Calu3 (cell line): ENCODE measurements at places on chromosomes 4 and X. TPM values are rescaled to one million over a fixed set of nuclear protein-coding genes. Genes with fewer than 3 reads are reported as not detected.

GRCh38 chrX:80663331-80663730 lies 146.3 kb downstream of the BRWD3 start:
- H3K27me3 ChIP-seq, result no peaks in the 10 kb centered on the region
- no peak overlapping the region for H3K27ac ChIP-seq
- H3K36me3 ChIP-seq, result no peaks in the 10 kb centered on the region
- DNase-seq, result no peak
- no peaks in the 10 kb centered on the region for H3K4me1 ChIP-seq

DNA sequence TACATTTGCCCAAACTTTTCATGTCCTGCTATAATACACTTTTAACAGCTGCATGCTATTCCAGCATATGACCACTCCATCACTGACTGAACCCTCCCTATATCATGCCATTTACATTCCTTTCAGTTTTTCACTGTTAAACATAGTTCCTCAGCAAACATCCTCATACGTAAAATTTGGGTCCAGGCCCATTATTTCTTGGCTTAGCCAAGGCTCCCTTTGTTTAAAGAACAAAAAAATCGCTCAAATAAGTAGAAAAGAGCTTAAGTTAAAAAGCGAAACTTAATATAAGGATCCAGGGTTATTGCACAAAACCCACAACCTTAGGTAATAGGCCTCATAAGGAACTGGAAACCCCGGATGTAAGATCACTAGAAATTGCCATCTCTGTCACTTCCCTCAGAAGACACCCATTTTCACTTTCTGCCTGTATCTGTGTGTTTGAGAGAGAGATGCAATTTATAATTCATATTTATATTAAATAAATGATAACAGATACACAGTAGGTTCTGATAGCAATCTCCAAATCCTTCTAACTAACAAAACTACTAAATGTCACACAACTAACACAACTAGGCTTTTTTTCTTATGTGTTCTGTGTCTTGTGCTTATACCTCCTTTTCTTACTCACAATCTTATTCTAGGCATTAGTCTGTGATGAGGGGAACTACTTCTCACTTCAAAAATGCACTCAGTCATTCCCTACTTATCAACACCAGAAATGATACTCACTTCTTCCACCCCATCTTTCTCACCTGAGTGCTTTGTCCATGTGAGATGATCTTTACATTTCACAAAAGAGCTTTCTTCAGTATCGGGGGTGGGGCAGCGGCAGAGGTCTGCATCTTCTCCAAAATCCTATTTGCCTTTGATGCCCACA lies 59.9 kb upstream of the FAM241A start:
- H3K4me1 ChIP-seq, result peaks cover 32% of the 10 kb centered on the region
- no peaks in the 10 kb centered on the region for H3K27me3 ChIP-seq
- no peak for DNase-seq
- no peak overlapping the region for H3K27ac ChIP-seq
- H3K36me3 ChIP-seq, result peaks cover 6% of the 10 kb centered on the region
- H3K4me3 ChIP-seq, result no peak overlapping the region

GRCh38 chrX:154720067-154720466 lies 30.8 kb downstream of the GAB3 start:
- H3K36me3 ChIP-seq, result no peaks in the 10 kb centered on the region
- DNase-seq, result no peak
- no peak overlapping the region for H3K4me3 ChIP-seq
- H3K4me1 ChIP-seq, result peaks cover 8% of the 10 kb centered on the region

- no peak overlapping the region for H3K27ac ChIP-seq
- H3K4me1 ChIP-seq, result no peaks in the 10 kb centered on the region
- no peaks in the 10 kb centered on the region for H3K27me3 ChIP-seq
- H3K36me3 ChIP-seq, result no peaks in the 10 kb centered on the region
- H3K4me3 ChIP-seq, result no peak overlapping the region
- no peak for DNase-seq
These were observed 155.1 kb downstream of the TMA16 start for GRCh38 chr4:163649557-163650091.

GRCh38 chr4:5220028-5220427 lies 168.7 kb downstream of the STK32B start:
- H3K4me3 ChIP-seq, result no peak overlapping the region
- H3K4me1 ChIP-seq, result no peaks in the 10 kb centered on the region
- no peaks in the 10 kb centered on the region for H3K36me3 ChIP-seq
- no peaks in the 10 kb centered on the region for H3K27me3 ChIP-seq
- H3K27ac ChIP-seq, result no peak overlapping the region

DNA sequence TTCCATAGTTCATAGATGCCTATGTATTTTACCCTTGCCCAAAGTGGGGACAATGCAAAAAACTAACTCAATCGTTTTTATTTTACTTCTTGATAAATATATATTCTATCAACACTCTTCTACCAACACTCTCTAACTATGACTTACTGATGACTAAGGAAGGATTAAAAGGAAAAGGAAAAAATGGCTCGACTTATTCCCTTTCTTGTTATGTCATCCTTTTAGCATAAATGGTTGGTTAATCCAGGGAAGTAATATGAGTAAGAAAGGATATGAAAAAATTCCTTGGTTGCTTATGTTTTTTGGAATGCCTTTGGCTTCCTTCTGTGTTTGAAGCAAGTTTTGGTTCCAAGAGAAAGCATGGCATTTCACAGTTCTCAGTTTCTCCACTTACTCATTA lies 1087.1 kb downstream of the C4orf33 start:
- H3K27ac ChIP-seq, result no peak overlapping the region
- no peaks in the 10 kb centered on the region for H3K27me3 ChIP-seq
- H3K4me1 ChIP-seq, result no peaks in the 10 kb centered on the region
- H3K4me3 ChIP-seq, result no peak overlapping the region
- DNase-seq, result no peak

GRCh38 chr4:173432430-173432829 lies 33.5 kb upstream of the SCRG1 start:
- no peaks in the 10 kb centered on the region for H3K4me1 ChIP-seq
- no peak overlapping the region for H3K4me3 ChIP-seq
- DNase-seq, result no peak
- H3K27ac ChIP-seq, result no peak overlapping the region
- H3K27me3 ChIP-seq, result no peaks in the 10 kb centered on the region
- H3K36me3 ChIP-seq, result no peaks in the 10 kb centered on the region

DNA sequence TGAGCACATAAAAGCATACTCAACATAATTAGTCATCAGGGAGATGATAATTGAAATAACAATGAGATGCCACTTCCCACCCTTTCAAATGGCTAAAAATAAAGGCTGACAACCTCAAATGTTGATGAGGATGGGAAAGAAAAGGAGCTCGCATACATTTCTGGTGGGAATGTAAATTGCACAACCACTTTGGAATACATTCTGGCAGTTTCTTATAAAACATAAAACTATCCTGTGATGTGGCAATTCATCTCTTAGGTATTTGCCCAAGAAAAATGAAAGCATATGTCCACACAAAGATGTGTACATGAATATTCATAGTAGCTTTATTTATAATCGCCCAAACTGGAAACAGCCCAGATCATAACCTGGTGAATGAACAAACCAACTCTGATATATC lies 687 bp upstream of the ZNF275 start:
- no peak for DNase-seq
- peak overlapping the region; percentile 68 for H3K4me3 ChIP-seq
- H3K36me3 ChIP-seq, result peaks cover 25% of the 10 kb centered on the region

GRCh38 chr4:81453024-81453423 lies 18.7 kb downstream of the RASGEF1B start:
- H3K27me3 ChIP-seq, result no peaks in the 10 kb centered on the region
- no peak overlapping the region for H3K27ac ChIP-seq
- H3K36me3 ChIP-seq, result peaks cover 20% of the 10 kb centered on the region
- H3K4me3 ChIP-seq, result no peak overlapping the region

DNA sequence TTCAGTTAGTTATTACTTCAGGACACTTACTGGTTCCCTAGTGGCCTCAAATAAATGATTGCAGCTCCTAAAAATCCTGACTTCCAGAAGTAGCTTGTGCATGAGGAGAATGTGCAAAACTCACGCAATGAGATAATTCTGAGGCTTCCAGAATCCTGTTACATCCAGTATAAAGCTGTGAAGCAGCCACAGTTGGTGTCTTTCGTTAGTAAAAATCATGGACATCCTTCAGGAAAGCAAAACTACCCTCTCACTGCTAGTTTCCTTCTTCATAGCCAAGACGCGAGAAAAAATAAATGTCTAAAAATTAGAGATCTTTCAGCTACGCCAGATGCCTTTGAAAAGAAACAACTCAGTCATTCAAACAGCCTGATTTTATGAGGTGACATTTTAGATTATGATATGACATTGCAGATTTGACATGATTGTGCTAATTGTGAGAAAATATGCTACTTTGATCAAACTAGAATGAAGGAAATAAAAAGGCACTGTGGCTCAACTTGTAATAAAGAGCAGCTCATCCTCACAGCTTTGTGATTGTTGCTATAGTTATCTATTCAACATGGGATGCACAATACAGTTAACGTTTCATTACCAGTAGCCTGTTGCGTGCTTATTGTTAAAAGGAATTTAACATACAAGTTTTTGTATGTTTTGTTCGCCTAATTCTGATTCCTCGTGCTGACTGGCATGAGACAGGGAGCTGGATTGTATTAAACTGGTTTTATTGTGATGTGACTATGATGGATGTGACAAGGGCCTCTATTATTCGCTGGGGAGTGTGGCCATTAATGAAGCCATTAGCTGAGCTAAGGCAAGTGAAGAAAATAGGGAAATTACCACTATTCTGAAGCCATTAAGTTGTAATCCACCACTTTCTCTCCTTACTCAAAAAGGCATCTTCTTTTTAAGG lies 40.5 kb downstream of the AFF2 start:
- no peak overlapping the region for H3K4me3 ChIP-seq
- no peak overlapping the region for H3K27ac ChIP-seq
- DNase-seq, result no peak
- no peaks in the 10 kb centered on the region for H3K4me1 ChIP-seq

DNA sequence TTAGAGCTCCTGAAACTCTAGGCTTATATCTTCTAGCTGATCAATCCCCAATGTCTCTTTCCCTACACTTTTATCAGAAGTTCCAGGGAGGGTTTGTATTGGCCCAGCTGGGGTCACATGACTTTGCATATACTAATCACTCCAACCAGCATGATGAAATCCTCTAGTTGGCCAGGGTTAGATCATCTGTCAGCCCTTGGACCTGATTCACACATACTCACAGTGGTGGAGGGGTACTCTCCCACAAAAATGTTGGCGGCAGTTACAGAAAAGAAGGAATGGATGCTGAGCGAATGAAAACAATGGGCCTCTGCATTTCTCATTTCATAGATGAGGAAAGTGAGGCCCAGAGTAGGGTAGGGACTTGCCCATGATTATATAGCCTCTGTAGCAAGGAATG lies 151.1 kb downstream of the PJA1 start:
- no peak overlapping the region for H3K27ac ChIP-seq
- no peaks in the 10 kb centered on the region for H3K27me3 ChIP-seq
- H3K4me3 ChIP-seq, result no peak overlapping the region
- H3K4me1 ChIP-seq, result no peaks in the 10 kb centered on the region

GRCh38 chr4:146450524-146450923 lies 71.2 kb downstream of the SLC10A7 start:
- H3K27ac ChIP-seq, result no peak overlapping the region
- no peak for DNase-seq
- H3K27me3 ChIP-seq, result no peaks in the 10 kb centered on the region

DNA sequence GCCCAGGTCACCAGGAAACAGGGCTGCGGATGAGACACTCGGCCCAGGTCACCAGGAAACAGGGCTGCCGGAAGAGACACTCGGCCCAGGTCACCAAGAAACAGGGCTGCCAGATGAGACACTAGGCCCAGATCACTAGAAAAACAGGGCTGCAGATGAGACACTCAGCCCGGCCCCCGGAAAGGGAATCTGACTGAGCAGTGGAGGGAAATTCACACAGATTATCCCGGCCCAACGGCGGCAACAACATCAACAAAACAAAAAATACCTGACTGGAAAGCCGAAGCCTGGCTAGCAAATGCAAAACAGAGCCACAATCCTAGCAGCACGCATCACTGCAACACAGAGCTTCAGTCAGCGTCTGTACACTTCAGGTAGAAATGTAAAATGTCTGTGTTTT lies 20.7 kb downstream of the AFAP1 start:
- peaks cover 14% of the 10 kb centered on the region for H3K4me1 ChIP-seq
- H3K4me3 ChIP-seq, result no peak overlapping the region
- H3K36me3 ChIP-seq, result peaks cover 8% of the 10 kb centered on the region
- H3K27me3 ChIP-seq, result no peaks in the 10 kb centered on the region
- no peak for DNase-seq

GRCh38 chr4:121934635-121935034 lies 17.2 kb downstream of the TRPC3 start:
- H3K4me1 ChIP-seq, result peaks cover 8% of the 10 kb centered on the region
- no peak for DNase-seq
- no peak overlapping the region for H3K4me3 ChIP-seq
- peaks cover 5% of the 10 kb centered on the region for H3K36me3 ChIP-seq
- peaks cover 22% of the 10 kb centered on the region for H3K27me3 ChIP-seq

Gene TNIP3
- not detected in 2 replicates for total RNA-seq

Gene GAGE12F
- not detected in 2 replicates for total RNA-seq

Gene PIR
- 32.1 and 40.9 TPM in 2 replicates for total RNA-seq

Gene SPATA18
- total RNA-seq, result not detected in 2 replicates

Gene HHIP
- 0.61 and 1.6 TPM in 2 replicates for total RNA-seq

Gene AADAT
- 7.6 and 13.8 TPM in 2 replicates for total RNA-seq

Gene SSX2B
- total RNA-seq, result not detected in 2 replicates
